Heart left ventricle (tissue), 16 donors: ENCODE measurements at places on chromosomes 2 and 18. TPM values are rescaled to one million over a fixed set of nuclear protein-coding genes. Genes with fewer than 3 reads are reported as not detected.

REG3A gene
- total RNA-seq, result not detected

MBP gene
- total RNA-seq, result 31.8 TPM

ERMN gene
- total RNA-seq, result 1.1 TPM

DNA sequence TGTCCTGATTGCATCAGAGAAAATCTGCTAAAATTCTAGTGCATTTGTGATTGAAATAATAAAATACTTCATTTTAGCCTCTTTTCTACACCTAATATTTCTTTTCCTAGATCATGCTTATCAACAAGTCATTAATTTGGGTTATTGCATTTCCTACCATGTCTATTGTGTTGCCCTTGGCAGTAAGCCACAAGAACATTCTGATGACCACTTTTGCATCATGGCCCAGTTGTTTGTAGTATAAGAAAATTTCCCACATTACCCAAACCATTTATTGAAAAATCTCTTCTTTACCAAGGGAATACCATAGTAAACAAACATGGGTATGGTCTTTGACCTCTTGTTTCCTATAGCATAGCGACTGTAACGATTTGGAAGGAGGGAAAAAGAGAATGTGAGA, 76.3 kb downstream of the R3HDM1 start:
- peaks cover 17% of the 10 kb centered on the region for H3K36me3 ChIP-seq
- H3K27ac ChIP-seq, result no peak overlapping the region
- no peak overlapping the region for H3K4me3 ChIP-seq
- no peak for DNase-seq

- H3K4me3 ChIP-seq, result no peak overlapping the region
- no peaks in the 10 kb centered on the region for H3K4me1 ChIP-seq
- H3K36me3 ChIP-seq, result no peaks in the 10 kb centered on the region
- H3K27ac ChIP-seq, result no peak overlapping the region
- H3K27me3 ChIP-seq, result no peaks in the 10 kb centered on the region
Measured at GRCh38 chr2:223365158-223365679, 236.9 kb downstream of the SCG2 start.

DNA sequence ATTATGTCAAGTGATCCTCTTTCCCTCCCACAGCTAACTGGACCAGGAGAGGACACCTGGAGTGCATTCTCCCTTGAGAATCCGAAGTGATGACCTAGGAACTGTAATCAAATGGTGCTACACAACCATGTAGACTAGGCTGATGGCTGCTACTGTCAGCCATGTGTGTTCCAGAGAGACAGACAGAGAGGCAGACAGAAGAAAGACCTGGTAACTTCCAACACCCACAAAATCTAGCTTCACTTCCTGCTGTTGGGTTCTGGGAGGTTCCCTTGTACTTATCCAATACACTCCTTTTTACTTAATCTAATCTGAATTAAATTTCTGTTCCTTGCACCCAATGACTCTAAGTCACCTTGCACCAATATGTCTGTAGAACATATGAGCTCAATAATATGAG, 72.3 kb downstream of the AAK1 start:
- no peak for DNase-seq
- H3K4me3 ChIP-seq, result no peak overlapping the region
- no peaks in the 10 kb centered on the region for H3K36me3 ChIP-seq
- no peaks in the 10 kb centered on the region for H3K27me3 ChIP-seq
- H3K4me1 ChIP-seq, result peaks cover 57% of the 10 kb centered on the region
- no peak overlapping the region for H3K27ac ChIP-seq

ADD2 gene
- 2.7 TPM for total RNA-seq

CD8B2 gene
- not detected for total RNA-seq

PLEKHA3 gene
- 41.7 TPM for total RNA-seq

TDRD15 gene
- total RNA-seq, result not detected

DNA sequence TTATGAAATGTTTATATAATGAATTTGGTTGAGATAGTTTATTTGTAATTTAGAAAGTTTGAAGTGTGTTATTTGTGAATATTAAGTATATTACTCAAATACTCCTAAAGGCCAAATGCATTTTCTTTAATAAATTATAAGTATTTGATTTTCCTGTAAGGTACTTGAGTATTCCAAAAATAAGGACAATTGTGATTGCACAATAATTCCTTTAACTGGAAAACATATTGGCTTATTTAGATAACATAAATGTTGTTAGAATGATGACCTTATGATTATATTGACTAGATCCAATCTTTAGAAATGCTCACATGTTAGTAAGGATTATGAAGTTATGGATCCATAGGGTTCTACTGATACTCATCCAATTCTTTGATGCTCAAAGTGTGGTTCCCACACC, 125.1 kb upstream of the MAP3K20 start:
- no peaks in the 10 kb centered on the region for H3K36me3 ChIP-seq
- H3K4me1 ChIP-seq, result no peaks in the 10 kb centered on the region
- H3K27ac ChIP-seq, result no peak overlapping the region
- DNase-seq, result no peak
- H3K4me3 ChIP-seq, result no peak overlapping the region

AOX1 gene
- 0.76 TPM for total RNA-seq

HS1BP3 gene
- 12.7 TPM for total RNA-seq

RAB17 gene
- total RNA-seq, result 2.0 TPM

- no peak overlapping the region for H3K27ac ChIP-seq
- no peak overlapping the region for H3K4me3 ChIP-seq
- H3K4me1 ChIP-seq, result no peaks in the 10 kb centered on the region
Measured at GRCh38 chr2:210376694-210377093, 61.7 kb upstream of the MYL1 start.
